Cerebellar nuclear complex (tissue), 1 donor: ENCODE measurements at places on chromosomes 12 and 14.

DNA sequence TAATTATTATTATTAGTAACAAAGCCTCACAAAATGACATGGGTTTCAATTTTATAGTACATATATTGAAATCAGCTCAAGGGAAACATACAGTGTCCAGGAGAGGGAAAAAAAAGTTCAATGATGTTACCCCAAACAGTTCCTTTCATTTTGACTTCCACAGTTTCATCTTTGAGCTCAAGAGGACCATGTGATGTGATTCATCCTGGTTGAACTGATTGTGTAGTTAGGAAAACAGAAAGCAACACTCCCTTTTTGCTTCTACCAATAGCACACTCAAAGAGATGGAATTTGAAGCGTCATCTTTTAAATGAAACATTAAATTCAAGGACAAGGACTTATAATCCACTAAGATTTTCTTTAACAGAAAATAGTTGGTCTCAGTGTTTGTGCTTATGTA is 461.0 kb downstream of the FOXG1 start:
- DNase-seq: no peak

- no peak for DNase-seq
Observed at GRCh38 chr14:69537900-69538299, 36.8 kb downstream of the CCDC177 start.

DNA sequence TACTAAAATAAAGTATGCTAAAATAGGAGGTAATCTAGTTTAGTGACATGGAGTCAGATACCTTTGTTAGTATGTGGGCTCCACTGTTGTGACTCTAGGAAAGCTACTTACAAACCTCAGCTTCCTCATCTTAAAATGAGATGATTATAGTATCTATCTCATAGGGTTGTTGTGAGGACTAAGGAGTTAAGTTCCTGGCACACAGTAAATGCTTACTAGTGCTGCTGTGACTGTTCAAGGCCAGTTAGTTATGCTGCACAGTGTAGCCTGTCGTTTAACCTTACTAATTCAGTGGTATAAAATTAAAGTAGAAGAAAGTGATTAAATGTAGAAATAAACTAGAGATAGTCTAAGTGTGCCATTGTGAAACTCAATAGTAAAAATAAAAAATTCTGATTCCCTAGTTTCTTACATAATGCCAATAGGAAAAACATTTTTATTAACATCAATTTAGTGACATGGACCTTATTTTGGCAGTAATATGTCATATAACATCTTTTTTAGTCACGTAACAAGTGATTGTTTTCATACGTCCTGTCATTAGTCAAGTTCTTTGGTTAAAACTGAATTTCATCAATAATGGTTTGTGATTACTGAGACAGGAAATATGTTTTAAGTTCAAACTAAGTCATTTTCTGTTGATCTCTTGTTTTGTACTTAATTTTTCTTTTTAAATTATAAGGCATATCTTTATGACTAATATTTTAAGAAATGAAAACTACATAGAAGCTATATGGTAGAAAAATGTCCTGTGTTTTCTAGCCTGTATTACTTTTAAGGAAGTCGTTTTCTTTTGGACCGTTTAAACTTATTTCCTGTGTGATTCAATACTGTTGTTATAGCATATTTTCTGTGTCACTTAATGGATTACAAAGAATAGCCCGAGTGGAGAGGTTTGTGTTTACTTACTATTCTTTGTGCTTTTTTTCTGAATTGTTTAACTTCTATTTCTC is 74.0 kb downstream of the PCNX1 start:
- DNase-seq: no peak

- DNase-seq: no peak
Observed at GRCh38 chr12:81270385-81270784, 192.5 kb downstream of the ACSS3 start.

DNA sequence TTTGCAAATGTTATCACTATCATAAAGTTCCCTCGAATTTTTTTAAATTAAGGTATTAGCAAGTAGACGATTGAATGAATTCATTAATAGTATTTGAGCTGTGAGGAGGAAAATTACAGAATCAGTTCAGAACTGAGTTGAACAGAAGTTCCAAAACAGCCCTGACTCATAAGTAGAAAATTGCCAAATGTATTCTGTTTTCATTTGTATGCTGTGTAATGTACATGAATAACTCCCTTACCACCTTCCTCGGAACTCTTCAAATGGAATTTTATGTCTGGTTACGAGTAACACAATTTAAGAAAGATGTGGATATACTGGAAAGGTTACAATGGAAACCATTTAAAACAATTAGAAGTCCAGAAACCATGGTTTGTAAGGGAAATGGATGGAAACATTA is 283.3 kb upstream of the FAR2 start:
- no peak for DNase-seq

DNA sequence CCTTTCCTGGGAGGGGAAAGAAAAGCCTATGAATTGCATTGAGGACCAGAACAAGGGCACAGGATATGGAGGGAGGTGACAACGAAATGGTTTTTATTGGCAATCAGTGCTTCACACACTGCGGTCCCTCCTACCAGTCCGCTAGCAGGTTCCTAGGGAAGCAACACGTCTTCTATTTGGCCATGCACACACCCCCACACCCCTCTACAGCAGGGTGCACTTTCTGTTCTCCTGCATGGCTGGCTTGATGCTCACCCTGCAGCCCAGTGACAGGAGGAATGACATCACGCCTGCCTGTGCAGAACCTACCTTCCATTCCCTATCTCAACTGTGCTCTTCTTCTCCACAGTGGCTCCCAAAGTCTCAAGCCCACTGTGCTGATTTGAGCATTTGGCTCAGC is 57.9 kb downstream of the TTC9 start:
- DNase-seq: no peak

DNA sequence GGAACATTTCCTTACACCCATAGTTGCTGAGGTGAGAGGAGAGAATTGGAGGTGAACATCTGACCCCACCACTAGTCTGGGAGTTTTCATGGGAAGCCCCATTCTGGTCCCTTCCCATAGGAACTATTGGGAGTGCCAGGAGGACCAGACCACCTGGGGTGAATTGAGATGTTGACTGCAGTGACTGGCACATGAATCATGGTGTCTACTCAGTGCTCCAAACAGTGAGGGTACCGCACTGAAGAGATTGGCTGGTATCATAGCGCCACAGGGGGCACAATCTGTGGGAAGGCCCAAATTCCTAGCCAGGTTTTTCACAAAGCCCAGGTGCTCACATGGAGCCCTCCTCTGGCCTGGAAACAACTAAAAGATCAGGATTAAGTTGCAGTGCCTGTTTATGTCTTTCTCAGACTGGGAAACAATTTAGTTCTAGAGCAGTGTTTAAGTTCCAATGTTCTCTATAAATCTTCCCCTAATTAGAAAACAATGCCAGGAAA is 3.7 kb upstream of the RNASE9 start:
- no peak for DNase-seq

DNA sequence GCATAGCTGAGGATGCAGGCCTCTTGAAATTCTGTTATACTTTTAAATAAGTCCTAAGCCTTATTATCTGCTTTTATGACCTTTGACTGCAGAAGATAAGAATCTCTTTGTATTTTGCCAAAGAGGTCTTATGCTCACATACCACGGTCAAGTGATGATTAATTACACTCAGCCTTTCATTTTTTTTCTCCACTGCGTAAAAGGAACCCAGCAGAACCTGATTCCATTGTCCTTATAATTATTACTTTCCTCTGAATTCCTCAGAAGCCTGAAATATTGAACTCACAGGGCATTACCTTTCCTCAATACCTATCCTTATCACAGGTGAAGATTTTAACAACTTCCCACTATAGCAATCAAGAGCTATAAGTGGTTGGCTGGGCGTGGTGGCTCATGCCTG is 498.7 kb upstream of the RPL10L start:
- no peak for DNase-seq

DNA sequence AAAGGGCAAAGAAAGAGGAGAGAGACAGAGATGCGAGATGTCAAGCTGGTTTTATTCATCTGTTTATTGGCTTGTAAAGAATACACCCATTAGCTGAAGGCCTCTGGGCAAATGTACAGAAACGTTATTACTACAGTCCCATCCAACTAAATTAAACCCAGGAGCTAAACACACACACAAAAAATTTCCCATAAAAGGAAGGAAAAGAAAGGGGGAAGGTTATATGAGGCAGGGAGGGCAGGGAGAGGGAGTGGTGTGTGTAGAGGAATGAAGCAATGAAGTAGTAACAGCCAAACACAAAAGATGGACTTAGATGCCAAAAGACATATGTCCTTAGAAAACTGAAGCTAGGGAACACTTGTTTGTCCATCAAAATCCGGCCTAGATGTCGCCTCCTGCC is 3.1 kb upstream of the MFAP5 start:
- DNase-seq: no peak

DNA sequence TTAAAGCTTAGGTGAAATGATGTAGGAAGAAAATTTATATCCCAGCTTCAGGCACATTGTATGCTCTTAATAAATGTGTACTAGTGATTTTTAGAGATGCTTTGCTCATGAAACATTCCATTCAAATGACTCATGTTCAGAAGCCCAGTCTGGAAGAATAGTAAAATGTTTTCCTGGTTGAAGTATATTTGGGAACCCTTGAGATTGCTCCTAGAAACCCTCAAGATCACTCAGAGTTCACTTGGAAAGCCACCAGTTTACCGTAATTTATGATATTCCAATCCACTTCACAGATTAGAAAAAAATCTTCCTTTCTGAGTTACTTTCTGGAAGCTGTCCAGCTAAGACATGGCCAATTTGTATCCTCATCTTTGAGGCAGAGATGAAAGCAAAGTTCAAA is 186.4 kb downstream of the SYT10 start:
- DNase-seq: no peak

- DNase-seq: no peak
Observed at GRCh38 chr12:47794679-47795078, 21.6 kb downstream of the SLC48A1 start.

DNA sequence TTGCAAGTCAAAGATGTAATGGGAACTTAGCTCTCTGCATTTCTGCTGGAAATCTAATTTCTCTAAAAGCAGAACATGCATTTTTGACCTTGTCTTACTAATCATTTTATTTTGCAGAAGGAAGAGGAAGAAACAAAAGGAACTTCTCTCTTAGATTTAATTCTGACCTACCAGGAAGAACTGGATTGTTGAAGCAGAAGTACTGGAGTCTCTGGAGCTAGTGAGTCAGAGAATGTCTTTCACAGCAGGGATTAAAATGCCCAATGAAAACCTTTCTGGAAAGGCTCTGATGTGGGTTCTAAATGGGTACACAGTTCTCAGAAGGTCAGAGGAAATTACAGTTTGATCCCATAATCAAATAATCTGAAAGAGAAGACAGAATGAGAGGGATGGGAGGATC is 70.8 kb upstream of the GNG2 start:
- DNase-seq: no peak

DNA sequence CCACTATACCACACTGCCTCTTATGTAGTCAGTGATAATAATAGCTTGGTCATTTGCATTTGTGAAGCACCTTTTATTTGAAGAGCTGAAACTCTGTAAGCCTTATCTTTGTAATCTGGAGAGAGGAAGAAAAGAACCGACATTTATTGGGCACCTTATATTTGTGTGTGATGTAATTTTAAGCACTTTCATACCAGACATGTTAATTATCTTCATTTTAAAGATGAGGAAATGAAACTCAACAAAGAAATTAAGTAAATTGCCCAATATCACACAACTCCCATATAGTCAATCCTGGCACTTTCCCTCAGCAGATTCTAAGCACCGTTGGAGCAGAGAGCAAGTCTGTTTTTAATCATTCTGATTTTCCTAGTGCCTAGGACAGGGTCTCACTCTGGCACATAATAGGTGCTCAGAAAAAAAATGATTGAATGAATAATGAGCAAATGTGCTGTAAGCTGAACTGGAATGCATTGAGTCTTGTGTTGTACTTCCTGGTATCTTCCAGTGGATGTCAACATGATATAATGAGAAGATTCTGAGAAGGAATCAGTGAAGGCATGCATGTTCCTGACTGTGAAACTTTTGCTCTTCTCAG is 418.9 kb downstream of the ZFP36L1 start:
- no peak for DNase-seq

- no peak for DNase-seq
Observed at GRCh38 chr12:80830533-80831088, 107.1 kb downstream of the LIN7A start.

- no peak for DNase-seq
Observed at GRCh38 chr14:54659365-54659764, 92.4 kb downstream of the SAMD4A start.

GRCh38 chr14:95153866-95154265 is 3.5 kb downstream of the DICER1 start:
- no peak for DNase-seq

GRCh38 chr14:63747846-63748245 is 20.0 kb upstream of the SGPP1 start:
- no peak for DNase-seq

GRCh38 chr12:97559267-97559666 is 96.7 kb downstream of the RMST start:
- no peak for DNase-seq

DNA sequence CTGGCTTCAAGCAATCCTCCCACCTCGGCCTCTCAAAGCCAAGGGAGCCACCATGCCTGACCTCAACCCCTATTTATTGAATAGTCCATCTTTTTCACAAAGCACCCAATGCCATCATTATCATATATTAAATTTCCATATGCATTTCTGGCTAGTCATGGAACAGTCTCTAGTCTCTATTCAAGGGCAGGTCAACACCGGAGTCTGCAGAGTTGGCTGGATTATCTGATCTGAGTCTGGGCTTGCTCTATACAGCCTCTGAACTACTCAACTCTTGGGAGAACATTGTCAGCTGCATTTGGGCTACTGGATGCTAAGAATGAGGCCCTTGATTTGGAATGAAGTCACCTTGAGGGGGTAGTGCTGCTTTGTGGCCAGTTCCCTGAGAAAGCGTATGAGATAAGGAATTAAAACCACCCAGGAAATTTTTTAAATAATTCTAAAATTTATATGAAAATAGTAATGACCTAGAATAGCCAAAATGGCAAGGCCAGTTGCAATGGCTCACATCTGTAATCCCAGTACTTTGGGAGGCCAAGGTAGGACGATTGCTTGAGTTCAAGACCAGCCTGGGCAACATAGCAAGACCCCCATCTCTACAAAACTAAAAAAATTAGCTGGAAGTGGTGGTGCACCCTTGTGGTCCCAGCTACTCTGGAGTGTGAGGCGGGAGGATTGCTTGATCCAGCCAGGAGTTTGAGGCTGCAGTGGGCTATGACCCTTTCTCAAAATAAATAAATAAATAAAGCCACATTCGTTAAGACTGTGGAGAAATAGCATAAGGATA is 6.9 kb upstream of the NAA25 start:
- no peak for DNase-seq

- no peak for DNase-seq
Observed at GRCh38 chr12:25859976-25860375, 98.5 kb upstream of the RASSF8 start.

- DNase-seq: peak; percentile 30
Observed at GRCh38 chr12:90029317-90029716, 320.7 kb upstream of the ATP2B1 start.

DNA sequence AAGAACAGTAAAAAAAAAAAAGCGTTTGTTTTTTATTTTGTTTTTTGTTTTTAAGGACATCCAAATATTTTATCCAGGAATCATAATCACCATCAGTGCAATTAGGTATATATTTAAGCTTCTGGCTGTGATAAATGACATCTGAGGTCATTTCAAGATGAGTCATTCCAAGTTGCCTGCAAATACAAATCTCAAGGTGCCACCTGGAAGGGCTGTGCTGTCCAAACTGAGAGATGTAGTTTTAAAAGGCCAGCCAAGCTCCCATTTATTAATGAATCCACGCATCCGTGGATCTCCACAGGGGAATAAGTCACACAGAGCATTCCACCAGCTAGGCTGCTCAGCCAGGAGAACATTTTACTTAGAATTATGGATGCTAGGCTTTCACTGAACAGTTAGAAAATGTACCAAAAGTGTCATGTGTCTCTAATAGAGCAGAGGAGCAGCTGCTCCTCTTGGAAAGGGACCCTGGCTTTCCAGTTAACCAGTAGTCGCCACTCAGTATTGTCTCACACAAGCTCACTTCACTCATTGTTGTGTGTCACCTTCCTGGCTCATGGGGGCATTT is 1151.4 kb upstream of the TMEM132C start:
- peak; percentile 15 for DNase-seq
